CD4-positive, alpha-beta T cell treated with Interleukin-15 for 1 hour (primary cell): ENCODE measurements at places on chromosomes 4 and X.

- no peak for DNase-seq
Measured at GRCh38 chr4:21806991-21807390, 141.6 kb downstream of the KCNIP4 start.

DNA sequence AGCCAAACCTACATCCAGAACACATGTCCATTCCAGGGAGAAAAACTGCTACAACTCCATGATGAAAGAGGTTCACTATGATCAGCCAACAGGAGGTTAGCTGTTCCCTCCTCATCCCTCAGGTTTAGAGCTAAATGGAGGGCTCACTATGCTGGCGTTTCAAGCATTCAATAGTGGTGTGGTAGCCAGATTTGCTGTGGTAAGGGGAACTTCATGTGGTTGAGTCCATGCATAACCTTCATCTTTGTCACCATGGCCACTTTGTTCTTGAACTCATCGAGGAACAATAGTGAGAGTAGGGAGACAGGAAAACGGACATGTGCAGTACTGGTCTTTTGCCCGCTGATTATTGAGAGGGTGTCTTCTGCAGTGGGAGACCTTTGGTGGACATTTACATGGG, 33.8 kb downstream of the ALPK1 start:
- no peak for DNase-seq

DNA sequence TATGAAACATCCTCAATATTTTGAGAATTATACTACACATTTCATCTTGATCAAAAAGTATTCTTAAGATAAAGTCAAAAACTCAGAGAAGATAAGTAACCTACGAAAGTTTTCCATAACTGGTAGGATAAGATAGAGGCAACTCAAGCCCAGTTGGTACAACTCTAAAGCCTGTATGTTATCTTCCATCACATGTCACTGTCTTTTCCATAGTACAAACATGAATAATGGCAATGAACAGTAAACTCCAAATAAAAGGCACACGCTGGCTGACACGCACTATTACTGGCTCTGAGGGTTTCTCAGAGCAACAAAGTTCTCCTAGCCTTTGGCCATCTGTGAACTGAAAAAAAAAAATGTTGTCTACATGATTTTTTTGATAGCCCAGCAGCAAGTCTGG, 27.2 kb downstream of the LIN54 start:
- DNase-seq = no peak

DNA sequence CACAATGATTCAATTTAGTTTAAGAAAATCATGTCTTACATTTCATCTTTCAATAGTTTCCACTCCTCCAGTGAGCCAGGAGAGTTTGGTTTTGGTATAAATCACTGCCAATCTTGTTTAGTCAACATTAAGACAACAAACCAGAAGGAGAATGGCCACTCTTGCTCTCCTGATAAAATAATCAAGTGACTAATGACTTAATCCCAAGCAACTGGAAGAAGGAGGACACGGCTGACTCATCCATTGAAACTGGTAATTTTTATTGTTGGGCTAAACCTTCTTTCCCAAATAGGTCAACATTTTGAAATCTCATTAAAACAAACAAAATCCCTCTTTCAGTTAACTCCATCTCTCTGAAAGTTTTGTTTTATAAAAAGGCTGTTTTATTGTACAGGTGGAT, 230.2 kb downstream of the CLCN4 start:
- DNase-seq = no peak

DNA sequence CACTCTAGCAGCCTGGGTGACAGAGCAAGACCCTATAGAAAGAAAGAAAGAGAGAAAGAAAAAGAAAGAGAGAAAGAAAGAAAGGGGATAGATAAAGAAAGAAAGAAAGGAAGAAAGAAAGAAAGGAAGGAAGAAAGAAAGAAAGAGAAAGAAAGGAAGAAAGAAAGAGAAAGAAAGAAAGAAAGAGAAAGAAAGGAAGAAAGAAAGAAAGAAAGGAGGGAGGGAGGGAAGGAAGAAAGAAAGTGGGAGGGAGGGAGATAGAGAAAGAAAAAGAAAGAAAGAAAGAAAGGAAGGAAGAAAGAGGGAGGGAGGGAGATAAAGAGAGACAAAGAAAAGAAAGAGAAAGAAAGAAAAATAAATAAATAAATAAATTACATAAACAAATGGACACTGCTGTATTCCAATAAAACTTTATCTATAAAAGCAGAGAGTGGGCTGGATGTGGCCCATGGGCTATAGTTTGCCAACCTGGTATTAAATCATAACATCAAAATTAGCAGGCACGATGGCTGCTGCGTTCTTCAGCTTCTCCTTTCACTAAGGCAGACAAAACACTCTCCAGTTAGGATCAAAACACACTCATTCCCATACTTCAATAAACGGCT, 165.0 kb downstream of the ZNF674 start:
- DNase-seq = no peak

DNA sequence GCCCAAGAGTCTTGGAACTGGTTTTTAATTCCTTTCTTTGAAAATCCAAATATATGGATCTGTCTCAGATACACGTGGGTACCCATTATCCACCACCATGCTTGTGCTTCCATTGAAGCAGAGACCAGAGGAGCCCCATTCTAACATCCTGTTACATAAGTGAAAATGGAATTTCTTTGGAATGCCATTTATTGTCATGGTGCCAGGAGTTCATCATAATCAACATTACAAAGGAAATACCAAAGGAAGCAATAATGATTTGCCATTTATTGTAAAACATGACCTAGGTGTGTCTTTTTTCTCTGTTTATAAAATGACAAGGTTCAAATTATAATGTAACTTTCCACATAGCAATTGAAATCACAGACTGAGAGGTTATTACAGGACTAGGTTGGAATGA, 61.7 kb downstream of the PALLD start:
- no peak for DNase-seq
